ENCODE measurements at places on chromosomes 1 and 21. TPM values are rescaled to one million over a fixed set of nuclear protein-coding genes. Genes with fewer than 3 reads are reported as not detected.

REN gene
- total RNA-seq = not detected

FAM163A gene
- not detected for total RNA-seq

- no peak for DNase-seq
Measured at GRCh38 chr1:150508982-150509381, 1.1 kb downstream of the ECM1 start.

CCDC24 gene
- 4.3 TPM for total RNA-seq

DNA sequence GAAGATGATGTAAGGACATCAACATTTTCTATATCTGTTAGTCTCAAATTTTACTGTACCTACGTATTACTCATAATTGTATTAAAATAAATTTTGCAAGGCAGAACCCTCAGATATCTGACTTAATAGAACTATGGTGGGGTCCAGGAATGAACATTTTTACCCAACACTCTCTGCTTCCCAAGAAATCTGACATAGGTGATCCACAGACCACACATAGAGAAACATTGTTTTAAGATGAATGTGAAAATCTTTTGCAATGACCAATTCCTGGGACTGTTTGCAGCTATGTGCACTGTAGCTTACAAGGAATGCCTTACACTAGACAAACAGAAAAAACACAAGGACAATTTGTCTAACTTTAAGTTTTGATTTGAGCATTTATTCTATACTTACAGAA is 645.6 kb upstream of the ADGRL2 start:
- peak; percentile 81 for DNase-seq

KRTAP21-2 gene
- not detected for total RNA-seq

GRCh38 chr1:2543543-2544092 is 12.6 kb upstream of the TNFRSF14 start:
- peak; percentile 4 for DNase-seq

DNA sequence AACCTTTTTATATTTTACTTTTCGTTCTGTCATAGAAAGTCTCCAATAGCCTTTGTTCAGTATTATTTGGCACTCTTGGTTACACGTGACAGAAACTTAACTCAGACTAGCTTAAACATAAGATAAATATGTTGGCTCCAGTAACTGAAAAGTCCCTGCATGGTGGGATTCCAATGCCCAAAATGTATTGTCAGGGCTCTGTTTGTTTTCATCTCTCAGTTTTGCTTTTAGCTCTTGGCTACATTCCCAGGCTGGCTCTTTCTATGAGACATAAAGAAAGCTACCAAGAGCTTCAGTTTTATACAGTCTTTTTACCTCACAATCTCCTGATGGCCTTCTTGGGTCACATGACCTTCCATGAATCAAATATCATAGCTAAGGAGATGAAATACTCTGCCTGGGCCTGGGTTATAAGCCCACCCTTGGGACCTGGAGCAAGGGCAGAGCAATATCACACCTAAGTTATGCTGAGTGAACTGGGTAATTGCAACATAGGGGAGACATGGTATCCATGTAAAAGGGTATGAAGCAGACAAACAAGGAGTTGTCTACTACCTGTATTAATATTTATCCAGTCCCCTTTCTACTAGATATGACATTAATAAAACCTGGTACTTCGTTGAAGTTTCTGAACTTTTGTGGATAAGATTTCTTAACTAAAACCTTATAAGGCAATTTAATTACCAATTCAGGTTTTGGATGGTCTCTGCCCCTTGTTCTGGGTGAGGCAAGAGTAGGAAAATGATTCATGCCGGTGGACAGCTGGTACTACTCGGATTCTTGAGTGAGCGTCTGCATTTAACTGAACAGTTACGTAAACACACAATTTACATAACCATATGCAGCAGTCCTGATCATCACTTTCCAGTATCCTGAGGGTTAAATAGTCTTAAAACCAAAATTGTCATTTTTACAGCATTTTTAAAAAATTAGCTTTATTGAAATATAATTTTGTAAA is 442.3 kb downstream of the GPATCH2 start:
- DNase-seq = no peak

GRCh38 chr1:229295745-229296144 is 24.8 kb downstream of the RAB4A start:
- no peak for DNase-seq

- no peak for DNase-seq
Measured at GRCh38 chr1:29811247-29811646, 574.9 kb downstream of the PTPRU start.

DNA sequence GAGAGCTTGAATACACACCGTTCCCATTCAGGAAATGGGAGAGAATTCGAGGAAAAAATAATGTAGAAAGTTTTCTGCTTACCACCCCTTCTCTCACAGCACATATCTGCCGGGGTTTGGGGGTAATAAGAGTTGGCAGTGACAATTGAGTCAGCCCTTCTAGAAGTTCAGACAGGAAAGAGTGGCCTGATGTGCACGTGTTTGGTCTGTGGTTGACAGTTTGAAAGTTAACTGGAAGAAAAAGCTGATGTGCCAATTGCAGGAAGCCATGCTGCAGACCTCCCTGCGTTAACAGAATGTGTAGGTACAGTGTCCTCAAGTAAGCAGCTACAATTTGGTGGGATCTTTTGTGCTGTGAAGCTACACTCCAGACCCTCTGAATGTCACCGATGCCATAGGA is 50.9 kb downstream of the DHX9 start:
- no peak for DNase-seq

GRCh38 chr1:183806125-183806524 is 1.2 kb downstream of the RGL1 start:
- DNase-seq = peak; percentile 78

DNALI1 gene
- total RNA-seq = 7.2 TPM

- no peak for DNase-seq
Measured at GRCh38 chr1:93501399-93501798, 53.5 kb downstream of the FNBP1L start.

C1orf210 gene
- 0.84 TPM for total RNA-seq

MEF2D gene
- 51.7 TPM for total RNA-seq

DNA sequence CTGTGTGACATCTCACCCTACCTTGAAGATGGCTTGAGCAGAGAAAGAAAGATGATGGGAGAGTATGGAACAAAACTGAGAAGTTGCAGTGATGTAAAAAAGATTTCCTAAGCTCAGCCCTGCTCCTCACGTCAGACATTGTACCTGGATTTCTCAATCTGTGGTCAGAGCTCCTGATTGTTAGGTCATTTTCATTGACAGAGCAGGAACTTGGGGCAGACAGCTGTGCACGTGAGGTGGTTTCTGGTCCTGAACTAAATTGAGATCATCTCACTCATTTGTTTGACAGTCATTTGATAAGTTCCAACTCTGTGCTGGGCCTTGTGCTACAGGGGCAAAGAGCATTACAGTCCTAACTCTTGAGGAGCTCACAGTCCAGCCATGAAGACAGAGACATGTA is 10.2 kb downstream of the TRAF3IP3 start:
- no peak for DNase-seq

DNA sequence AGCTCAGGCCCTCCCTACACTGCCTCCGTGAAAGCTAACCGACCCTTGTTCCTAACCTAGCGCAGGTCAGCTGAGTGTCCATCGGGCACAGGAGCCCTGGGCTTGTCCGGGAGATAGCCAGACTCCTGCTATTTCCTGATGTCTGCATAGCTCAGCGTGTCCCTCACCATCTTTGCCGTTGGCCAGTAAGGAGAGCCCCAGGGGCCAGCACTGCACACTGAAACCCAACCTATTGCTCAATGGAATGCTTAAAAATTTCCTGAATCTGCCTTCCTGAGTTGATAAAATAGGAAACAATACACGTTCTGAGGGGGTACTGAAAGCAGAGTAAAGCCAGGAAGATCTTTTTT is 2.2 kb downstream of the RUNX1 start:
- peak; percentile 71 for DNase-seq

DNA sequence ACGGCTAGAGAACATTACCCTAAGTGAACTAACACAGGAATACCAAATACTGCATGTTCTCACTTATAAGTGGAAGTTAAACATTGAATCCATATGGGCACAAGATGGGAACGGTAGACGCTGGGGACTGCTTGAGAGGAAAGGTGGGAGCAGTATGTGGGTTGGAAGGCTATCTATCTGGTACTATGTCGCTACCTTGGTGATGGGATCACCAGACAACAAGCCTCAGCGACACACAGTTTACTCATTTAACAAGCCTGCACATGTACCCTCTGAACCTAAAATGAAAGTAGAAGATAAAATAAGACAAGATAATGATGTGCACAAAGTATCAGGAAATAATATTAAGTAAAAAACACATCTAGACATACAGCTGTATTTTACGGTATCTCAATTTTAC is 819 bp downstream of the PYHIN1 start:
- DNase-seq = no peak

DNA sequence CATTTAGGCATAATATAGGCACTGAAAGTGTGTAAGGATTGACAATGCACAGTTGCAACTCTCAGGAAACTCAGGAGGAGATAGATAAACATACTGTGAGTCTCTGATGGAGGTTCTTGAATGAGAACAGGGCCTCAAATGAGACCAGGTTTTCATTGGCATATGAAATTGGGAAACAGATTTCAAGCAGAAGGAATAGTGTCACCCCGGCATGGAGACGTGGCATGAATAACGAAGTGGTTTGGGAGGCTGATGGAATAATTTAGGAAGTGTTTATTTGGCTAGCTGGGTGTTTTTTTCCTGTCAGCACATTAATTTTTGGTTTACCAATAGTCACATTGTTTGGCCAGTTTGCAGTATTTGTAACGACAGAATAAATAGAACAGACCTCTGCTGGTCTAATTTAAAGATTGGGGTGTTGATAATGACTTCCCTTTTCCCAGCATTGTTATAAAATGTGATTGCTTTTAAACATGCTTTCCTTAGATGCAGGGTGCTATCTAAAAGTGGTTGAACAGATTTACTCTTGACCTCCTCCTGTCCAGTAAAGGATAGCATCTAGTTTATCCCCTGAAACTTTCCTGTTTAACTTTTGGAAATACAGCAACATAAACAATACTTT is 132.0 kb downstream of the C1orf21 start:
- no peak for DNase-seq

CLDN8 gene
- total RNA-seq = not detected

ZNF695 gene
- 1.5 TPM for total RNA-seq

CYP4B1 gene
- total RNA-seq = not detected

- DNase-seq = no peak
Measured at GRCh38 chr1:112870887-112871646, 84.9 kb downstream of the SLC16A1 start.
